ENCODE measurements at places on chromosomes 4 and X.

- DNase-seq = no peak
Observed at GRCh38 chrX:153495362-153495751, 577 bp downstream of the BGN start.

GRCh38 chr4:180696460-180697092 is 1546.6 kb upstream of the TENM3 start:
- DNase-seq = no peak

GRCh38 chr4:54568184-54568583 is 89.6 kb upstream of the KIT start:
- DNase-seq = no peak

DNA sequence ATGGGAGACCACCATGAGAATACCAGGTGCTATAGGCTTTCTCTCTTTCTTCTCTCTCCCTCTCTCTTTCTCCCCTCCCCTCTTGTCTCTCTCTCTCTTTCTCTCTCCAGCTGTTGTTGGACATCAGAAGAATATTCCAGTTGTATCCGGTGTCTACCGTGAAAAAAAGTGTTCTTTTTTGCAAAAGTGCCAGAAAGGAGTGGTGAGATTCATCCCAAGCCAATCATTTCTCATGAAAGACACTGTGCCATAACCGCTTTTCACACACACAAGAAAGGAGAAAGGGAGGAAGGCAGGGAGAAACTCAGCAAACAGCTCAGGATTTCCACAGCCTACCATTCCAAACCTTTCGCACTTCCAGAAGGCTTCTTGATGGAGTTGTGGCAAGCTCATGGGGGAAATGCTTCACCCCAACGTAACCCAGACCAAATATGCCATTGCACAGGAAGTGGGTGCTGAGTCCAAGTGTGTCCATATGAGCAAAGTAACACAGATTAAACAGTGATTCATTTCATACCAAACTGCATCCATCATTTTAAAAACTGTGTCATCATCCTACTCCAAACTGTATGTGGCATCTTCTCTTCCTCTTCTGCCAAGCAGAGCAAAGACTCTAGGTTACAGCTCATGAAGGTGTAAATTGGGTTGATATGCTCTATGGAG is 224.0 kb downstream of the APBB2 start:
- no peak for DNase-seq

DNA sequence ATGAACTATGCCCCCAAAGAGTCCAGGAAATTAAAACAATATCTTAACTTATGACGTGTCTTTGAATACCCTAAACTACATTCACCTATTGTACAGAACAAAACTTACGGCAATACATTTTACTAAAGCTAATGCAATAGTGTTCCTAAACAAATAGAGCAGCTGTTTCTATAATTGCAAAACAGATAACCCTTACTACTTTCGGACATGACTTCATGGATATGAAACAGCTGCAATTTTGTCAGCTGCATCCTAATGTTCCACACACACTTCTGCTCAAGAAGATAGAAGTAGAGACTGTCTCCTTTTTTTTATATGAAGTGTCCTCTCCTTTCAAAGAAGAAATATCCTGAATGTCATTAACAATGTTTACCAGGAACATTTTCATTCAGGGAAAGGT is 174.9 kb downstream of the ACTRT1 start:
- DNase-seq = no peak

DNA sequence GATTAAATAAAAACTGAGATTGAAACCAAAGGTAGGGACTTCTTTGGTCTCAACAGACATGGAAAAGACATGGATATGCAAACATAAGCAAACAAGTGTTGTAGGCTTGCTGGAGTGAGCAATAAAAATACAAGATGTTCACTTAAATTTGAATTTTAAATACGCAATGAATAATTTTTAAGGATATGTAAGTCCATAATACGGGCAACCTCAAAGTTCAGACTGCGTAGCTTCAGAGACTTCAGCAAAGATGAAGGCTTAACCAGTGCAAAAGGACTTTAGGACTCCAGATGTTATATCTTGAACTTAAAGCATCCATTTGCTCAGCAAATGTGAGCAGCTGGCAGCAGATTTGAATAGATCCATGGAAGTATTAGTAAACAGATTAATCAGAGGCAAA is 549.3 kb downstream of the ARAP2 start:
- DNase-seq = no peak

DNA sequence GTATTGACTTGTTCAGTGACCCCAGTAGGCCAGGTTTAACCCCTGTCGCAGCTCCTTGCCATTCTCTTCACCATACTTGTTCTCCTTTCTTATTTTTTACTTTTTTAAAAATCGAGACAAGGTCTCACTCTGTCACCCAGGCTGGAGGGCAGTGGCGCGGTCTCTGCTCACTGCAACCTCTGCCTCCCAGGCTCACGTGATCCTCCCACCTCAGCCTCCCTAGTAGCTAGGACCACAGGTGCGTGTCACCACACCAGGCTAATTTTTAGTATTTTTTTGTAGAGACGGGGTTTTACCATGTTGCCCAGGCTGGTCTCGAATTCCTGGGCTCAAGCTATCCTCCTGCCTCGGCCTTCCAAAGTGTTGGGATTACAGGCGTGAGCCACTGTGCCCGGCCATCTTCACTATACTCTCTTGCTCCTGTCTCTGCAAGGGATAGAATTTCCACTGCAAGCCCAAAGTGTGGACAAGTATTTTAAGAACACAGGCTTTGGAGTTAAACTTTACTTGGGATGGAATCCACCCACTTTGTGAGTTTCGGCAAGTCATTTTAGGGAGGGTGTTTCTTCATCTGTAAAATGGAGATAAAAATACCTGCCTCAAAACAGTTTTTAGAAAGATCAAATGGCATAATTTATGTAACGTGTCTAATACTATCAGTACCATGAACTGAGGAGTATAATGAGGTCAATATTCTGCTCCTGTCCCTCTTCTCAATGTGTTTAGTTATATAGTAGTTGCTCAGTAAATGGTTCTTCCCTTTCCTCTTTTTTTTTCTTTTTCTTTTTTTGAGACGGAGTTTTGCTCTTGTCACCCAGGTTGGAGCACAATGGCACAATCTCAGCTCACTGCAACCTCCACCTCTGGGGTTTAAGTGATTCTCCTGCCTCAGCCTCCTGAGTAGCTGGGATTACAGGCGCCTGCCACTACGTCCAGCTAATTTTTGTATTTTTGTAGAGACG is 973 bp downstream of the YIPF6 start:
- DNase-seq = no peak

DNA sequence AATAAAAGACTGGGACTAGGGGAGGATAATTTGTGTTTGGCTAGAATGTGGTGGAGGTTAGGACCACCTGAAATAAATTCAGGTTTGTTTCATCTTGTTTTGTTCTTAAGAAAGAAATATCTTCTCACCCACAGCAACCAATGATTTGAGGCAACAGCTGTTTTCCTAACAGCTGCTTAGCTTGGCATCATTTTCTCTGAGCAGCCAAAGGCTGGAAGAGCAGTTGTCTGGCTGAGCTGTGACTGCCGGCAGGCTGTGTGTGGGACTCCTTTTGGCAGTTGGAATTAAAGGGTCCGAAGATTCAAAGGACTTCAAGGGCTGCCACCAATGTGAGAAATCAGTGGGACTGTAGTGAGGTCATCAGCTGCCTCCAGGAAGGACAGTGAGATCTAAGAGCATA is 5.0 kb downstream of the TRIM75 start:
- DNase-seq = no peak

DNA sequence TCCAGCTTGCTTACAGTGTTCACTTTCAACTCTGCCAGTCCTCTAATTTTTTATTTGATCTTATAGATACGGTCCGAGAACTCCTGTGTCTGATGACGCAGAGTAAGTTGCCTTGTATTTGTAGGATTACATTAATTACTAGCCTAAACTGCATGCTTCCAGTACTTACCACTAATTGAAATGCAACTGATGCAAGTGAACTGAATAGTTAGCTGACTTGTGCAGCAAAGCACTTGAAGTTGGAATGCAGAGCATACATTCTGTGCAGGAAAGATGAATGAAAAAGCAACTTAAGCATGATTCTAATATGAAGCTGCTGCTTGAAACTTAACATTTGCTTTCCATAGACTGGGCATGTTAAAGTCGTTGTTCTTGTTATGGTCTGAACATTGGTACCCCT is 100.9 kb downstream of the LIMCH1 start:
- no peak for DNase-seq

GRCh38 chr4:73037057-73037456 is 32.5 kb downstream of the COX18 start:
- no peak for DNase-seq
